Amniotic stem cell (primary cell): ENCODE measurements at places on chromosomes 11 and 22.

GRCh38 chr11:96127596-96127959, 203.7 kb upstream of the MTMR2 start:
- no peak for DNase-seq

- no peak for DNase-seq
Observed at GRCh38 chr22:29578462-29579200, 2.3 kb downstream of the NIPSNAP1 start.

DNA sequence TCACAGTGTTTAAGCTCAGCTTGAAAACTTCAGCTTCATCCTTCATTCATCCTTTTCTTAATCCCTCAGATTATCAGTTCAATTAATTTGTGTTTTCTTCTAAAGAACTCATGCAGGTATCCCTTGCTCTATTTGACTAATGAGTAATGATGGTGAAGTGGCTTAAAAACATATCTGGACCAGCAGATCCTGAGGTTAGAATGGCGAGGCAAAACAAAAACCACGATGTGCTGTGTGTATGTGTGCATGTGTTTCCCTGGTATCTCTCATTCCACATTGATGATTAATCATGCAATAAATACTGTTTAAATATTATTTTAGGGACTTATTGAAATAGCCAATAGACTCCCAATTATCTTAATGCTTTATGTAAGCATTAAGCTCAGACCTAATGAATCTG, 437.0 kb downstream of the DYNC2H1 start:
- DNase-seq = no peak

- no peak for DNase-seq
Observed at GRCh38 chr11:87432022-87432421, 394.3 kb downstream of the TMEM135 start.

DNA sequence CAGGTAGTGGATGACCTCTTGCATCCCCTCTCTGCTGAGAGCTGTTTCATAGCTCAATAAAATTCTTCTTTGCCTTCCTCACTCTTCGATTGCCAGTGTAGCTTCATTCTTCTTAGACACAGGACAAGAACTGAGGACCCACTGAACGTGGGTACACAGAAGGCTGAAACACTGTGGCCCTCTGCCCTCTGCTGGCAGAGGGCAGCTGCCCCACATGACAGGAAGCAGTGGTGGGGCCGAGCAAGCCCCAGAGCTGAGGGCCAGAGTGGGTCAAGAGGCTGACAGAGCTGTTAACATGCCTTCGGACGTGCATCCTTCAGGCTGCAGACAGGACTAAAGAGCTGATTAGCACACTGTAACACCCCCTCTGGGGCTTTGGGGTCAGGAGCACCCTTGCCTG, 15.6 kb downstream of the SMC1B start:
- no peak for DNase-seq

DNA sequence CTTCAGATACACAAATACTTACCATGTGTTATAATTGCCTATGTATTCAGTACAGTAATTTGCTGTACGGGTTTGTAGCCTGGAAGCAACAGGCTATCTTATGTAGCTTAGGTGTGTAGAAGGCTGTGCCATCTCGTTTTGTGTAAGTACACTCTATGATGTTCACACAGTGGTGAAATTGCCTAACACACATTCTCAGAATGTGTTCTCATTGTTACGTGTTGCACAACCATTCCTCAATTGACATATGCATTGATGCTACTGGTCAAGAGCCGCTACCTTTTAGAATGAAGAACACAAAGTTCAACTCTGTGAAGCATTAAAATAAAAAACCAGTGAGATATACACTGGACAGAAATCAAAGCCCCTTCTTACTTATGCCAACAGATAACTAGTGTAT, 26.7 kb downstream of the SVIP start:
- no peak for DNase-seq

DNA sequence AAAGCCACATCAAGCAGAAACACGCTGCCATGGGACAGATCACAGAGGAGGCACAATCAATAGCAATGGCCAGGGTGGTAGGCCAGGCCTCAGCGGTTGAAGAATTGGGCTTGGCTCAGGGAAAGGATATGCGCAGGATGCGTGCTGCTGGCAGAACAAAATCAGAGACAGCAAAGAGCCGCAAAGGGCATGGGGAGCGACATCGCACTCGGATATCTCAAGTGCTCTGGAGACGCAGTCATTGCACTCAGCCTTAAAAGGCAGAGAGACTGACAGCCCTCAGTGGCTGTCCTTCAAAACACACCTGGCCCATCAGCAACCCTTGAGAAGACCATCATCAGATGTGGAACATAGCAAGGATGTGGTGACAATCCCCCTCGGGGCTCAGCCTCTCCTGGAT, 50.5 kb downstream of the CSNK2A3 start:
- DNase-seq = no peak

GRCh38 chr11:130261571-130261970, 53.1 kb downstream of the ZBTB44 start:
- DNase-seq = no peak
